ENCODE measurements at places on chromosomes 3 and 15.

GRCh38 chr3:126945891-126946290, 37.0 kb upstream of the PLXNA1 start:
- DNase-seq = no peak

DNA sequence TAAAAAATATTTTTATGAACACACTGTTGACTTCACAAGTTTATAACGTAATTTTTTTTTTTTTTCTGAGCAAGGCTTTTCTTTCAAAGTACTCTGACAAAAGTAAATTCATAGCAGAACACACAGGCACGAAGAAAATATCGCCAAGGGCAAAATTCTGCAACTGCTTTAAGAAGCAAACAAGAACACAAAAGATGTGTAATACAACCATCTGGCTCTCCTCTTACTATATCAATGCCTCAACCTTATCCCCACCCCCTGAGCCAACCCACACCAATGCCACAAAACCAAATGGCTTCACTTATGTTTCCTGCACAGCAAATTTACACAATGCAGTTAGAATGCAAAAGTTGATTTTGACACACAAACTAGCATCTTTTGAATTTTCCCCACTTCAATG, 274.2 kb downstream of the FOXP1 start:
- no peak for DNase-seq

DNA sequence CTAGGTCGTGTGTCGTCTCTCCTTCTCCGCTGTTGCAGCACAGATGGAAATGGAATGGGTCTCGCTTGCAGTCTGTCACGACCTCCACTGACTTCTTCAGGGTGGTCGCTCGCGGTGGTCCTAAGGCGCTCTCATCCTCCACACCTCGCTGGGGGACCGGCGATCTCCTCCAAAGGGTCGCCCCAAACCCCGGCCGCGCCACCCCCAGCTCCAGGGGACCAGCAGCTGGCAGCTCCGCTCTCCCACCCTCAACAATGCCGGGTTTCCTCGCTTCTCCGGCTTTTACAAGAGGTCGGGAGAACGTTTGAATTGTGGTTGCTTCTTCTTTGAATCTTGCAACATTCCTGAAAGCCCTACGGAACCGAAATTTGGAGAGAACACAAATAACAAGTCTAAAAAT, 25.9 kb downstream of the SERP1 start:
- DNase-seq = no peak

DNA sequence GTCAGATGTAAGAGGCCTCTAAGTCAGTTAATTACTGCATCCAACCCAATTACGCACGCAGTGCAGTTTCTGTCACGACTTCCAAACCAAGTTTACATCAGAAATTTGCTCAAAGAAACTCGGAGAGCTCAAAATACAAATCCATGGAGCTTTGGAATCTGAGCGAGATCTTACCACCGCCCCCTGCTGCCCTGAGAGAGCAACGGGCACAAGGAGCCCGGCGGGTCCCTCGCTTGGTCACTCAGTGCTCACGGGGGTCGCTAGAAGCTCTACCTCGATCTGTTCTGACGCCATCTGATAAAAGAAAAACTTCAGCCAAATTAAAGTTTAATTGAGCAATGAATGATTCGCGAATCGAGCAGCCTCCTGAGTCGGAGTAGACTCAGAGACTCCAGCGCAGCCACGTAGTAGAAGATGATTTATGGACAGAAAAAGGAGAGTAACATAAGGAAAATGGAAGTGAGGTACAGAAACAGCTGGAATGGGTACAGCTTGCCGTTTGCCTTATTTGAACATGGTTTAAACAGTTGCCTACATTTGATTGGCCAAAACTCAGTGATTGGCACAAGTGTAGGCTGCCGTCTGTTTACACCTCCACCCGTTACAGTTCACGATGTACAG, 232.7 kb upstream of the ATP10A start:
- no peak for DNase-seq

- no peak for DNase-seq
These were observed 153.4 kb downstream of the FBLN2 start for GRCh38 chr3:13702286-13702685.

DNA sequence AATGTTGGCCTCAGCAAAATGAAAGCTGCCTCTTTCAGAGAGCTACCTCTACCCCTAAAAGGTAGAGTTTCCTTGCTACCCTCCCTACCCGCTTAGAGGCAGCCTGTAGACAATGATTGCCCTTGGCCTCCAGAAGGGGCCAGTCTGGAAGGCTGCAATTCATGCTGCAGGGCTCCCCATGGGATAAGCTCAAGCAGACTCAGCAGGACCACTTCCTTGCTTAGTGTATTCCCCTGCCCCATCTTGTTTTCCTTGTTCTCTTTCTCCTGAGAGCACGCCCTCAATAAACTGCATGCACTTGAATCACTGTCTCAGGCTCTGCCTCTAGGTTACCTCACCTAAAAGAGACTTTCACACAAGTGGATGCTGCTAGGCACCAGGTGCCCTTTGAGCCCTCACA, 134.0 kb upstream of the CTNNB1 start:
- DNase-seq = no peak
